ENCODE measurements at places on chromosomes 11 and 22. TPM values are rescaled to one million over a fixed set of nuclear protein-coding genes. Genes with fewer than 3 reads are reported as not detected.
A peak's percentile ranks its signal among the peaks of the same experiment; 100 is the strongest.

DNA sequence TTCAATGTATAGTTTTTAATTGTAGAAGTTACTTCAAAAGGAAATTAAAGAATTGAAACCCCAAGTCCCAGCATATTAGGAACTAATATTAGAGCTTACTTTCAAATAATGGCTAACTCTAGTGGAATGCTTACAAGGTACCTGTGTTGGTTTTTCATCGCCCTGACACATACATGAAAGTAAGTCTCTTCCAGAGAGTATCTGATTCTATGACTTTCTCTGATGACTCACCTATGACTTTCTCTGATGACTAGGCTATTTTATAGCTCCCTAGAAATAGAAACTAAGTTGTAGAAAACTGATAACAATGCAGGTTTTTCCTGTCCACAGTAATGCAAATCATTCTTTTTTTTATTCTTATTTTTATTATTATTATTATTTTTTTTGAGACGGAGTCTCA lies 33.6 kb upstream of the MMP7 start:
- no peak overlapping the region for H3K27ac ChIP-seq
- no peaks in the 10 kb centered on the region for H3K4me1 ChIP-seq

- H3K4me3 ChIP-seq = no peak overlapping the region
- no peak overlapping the region for H3K27ac ChIP-seq
- H3K27me3 ChIP-seq = peaks cover 9% of the 10 kb centered on the region
- 0 out of 2 replicates have a peak, but pooled peaks cover 2% of the 10 kb centered on the region for H3K4me1 ChIP-seq
- no peak for DNase-seq
Measured at GRCh38 chr22:45965563-45965962, 11.4 kb downstream of the WNT7B start.

- H3K27me3 ChIP-seq = no peaks in the 10 kb centered on the region
- DNase-seq = no peak
- H3K4me1 ChIP-seq = no peaks in the 10 kb centered on the region
- H3K36me3 ChIP-seq = 0 out of 2 replicates have a peak, but pooled peaks cover 6% of the 10 kb centered on the region
- H3K4me3 ChIP-seq = peak overlapping the region; percentile 25
- H3K27ac ChIP-seq = no peak overlapping the region
Measured at GRCh38 chr22:31210556-31211421, 1.3 kb upstream of the LIMK2 start.

DNA sequence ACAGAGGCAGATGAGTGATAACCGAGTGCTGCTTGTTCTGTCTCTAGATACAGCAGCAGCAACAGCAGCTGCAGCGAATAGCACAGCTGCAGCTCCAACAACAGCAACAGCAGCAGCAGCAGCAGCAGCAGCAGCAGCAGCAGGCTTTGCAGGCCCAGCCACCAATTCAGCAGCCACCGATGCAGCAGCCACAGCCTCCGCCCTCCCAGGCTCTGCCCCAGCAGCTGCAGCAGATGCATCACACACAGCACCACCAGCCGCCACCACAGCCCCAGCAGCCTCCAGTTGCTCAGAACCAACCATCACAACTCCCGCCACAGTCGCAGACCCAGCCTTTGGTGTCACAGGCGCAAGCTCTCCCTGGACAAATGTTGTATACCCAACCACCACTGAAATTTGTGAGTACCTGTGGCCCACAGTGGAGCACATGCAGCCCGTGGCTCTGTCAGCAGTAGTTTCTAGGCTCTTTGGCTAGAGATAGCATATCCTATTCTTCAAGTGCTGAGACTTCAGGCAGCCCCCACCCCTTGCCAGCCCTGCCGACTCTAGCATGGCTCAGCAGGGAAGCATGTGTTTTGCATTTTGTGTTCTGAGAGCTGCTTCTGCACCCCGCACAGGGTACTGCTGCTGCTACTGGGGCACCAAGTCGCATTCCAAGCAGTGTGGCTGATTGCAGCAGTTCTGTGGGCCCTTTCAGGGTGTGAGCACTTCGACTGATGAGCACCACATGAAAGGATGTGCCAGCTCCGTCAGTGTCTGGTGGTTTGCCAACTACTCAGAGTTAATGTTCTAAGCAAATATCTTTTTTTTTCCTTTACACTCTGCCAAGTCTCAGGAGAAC lies 59.2 kb downstream of the MED15 start:
- DNase-seq = no peak
- H3K27me3 ChIP-seq = no peaks in the 10 kb centered on the region
- H3K4me3 ChIP-seq = no peak overlapping the region
- no peak overlapping the region for H3K27ac ChIP-seq

GRCh38 chr11:68423481-68423880 lies 37.1 kb upstream of the PPP6R3 start:
- no peak overlapping the region for H3K4me3 ChIP-seq
- no peak overlapping the region for H3K27ac ChIP-seq
- no peaks in the 10 kb centered on the region for H3K27me3 ChIP-seq
- no peaks in the 10 kb centered on the region for H3K4me1 ChIP-seq
- DNase-seq = no peak

DNA sequence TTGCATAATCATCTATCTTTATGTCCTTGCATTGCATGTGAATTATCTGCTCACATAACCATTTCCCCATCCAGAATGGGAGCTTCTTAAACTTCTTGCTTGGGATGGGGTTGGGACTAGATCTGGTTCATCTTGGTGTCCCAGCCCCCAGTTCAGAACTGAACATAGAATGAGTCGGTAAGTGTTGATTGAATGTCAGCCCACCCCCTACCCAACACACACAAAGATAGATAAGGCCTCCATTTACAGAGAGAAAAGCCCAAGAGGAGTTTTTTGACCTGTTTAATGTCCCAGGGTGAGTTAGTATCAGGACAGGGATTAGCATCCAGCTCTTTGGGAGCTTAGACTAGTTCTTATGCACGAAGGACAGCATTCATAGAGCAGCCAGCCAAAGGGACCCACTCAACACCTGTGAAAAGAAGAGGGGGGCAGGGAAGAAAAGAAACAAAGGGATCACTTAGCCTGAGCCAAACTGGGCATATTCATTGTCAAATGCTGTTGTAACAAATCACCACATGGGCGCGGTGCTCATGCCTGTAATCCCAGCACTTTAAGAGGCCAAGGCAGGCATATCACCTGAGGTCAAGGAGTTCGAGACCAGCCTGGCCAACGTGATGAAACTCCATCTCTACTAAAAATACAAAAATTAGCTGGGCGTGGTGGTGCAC lies 57.4 kb downstream of the CHRDL2 start:
- H3K4me1 ChIP-seq = no peaks in the 10 kb centered on the region
- no peak overlapping the region for H3K4me3 ChIP-seq
- H3K27ac ChIP-seq = no peak overlapping the region
- no peaks in the 10 kb centered on the region for H3K27me3 ChIP-seq
- H3K36me3 ChIP-seq = no peaks in the 10 kb centered on the region

DNA sequence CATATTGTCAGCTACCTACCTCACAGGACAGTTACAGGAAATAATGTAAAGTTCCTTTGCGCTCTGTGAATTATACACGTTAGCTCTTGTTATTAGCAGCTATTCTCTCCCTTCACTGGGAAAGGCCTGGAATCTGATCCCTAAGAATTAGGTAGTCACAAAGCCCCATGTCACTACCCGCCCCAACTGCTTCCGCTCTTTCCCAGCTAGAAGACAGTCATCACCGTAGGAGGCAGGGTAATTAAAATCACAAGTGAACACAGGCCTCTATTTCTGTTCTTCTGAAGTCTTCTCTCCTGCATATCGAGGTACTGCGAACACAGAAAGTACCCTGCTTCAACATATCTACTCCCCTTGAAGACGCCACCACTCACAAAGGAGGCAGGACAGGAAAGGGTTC lies 12.6 kb upstream of the AHNAK start:
- H3K4me1 ChIP-seq = peaks cover 11% of the 10 kb centered on the region
- H3K4me3 ChIP-seq = peak overlapping the region; percentile 61
- H3K27me3 ChIP-seq = no peaks in the 10 kb centered on the region
- H3K36me3 ChIP-seq = peaks cover 87% of the 10 kb centered on the region
- H3K27ac ChIP-seq = no peak overlapping the region

DNA sequence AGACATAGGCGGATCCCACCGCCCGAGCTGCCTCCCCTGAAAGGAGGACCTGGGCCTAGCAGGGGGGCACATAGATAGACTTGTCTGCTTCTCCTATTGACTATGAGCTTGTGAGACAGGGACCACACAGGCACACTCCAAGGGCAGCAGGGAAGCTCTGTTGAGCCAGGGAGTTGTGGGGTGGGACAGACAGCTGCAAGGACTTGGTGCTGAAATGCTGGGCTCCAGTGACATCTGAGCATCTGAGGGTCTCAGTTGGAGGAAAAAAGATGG lies 53.4 kb upstream of the ANO1 start:
- H3K27ac ChIP-seq = no peak overlapping the region

OR10A4 gene
- total RNA-seq = not detected

ADORA2A gene
- 3.5 TPM for total RNA-seq

DENND5A gene
- total RNA-seq = 57.6 TPM

DHCR7 gene
- 124 TPM for total RNA-seq

UBQLN3 gene
- total RNA-seq = not detected
